GM12864 (cell line): ENCODE measurements at places on chromosomes 5 and 9.

GRCh38 chr5:137040641-137041340, 458.3 kb downstream of the SPOCK1 start:
- DNase-seq: no peak

DNA sequence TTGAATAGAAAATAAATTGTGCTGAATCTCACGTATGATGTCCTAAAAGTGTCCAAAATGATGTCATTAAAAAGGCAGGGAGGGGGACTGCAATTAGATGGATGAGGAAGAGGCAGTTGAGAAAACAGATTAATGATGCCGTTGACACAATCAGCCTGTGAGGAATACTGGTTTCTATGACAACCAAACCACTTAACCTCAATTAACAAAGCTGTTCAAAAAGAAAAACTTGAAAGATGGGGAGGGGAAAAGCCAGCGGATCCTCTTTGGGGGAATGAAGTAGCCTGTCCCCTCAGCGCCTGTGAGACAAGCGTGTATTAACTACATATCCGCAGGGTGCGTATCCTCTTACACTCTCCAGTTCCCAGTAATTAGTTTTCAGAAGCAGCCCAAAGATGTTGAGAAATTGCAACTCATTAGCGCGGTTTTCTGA, 160.7 kb downstream of the TTC39B start:
- no peak for DNase-seq

DNA sequence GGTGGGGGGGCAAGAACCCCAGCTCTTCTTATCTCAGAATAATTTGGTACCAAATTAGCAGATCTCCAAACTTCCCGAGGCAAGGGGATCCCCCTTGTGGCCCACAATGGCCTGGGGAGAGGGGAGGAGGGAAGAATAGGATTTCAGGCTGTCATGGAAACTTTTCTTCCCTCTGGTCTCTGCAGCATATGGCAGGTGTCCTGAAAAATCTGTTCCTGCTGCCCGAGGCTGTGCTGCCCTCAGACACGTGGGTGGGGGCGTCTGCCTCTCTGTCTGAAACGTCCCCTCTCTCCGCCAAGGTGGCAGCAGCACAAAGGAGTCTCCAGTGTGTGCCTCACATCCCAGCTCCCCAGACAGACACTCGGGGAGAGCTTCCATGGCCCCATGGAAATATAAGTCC, 34.0 kb downstream of the CCNJL start:
- no peak for DNase-seq

DNA sequence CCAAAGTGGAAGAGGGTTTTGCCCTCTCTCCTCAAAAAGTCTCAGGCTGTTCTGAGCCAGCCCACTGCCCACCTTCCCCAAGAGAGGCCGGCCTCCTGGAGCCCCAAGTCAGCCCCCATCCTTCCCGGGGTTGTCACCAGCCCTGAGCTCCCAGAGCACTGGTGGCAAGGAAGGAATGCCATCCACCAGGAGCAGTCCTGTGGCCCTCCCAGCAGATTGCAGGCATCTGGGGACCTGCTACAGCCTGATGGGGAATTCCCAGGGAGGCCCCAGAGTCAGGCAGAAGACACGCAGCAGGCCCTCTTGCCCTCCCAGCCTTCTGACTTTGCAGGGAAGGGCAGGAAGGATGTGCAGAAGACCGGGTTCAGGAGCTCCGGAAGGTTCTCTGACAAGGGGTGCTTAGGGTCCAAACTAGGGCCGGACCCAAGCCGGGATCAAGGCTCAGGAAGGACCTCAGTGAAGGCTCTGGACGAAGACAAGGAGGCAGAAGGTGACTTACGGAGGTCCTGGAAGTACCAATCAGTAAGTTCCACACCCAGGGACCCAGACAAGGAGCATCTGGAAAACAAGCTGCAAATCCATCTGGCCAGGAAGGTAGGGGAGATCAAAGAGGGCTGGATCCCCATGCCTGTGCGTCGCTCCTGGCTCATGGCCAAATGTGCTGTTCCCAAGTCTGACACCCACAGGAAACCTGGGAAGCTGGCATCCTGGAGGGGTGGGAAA, 3.7 kb downstream of the SPATA31E1 start:
- no peak for DNase-seq

GRCh38 chr5:179128976-179129375, 68.8 kb downstream of the ZNF354C start:
- no peak for DNase-seq

DNA sequence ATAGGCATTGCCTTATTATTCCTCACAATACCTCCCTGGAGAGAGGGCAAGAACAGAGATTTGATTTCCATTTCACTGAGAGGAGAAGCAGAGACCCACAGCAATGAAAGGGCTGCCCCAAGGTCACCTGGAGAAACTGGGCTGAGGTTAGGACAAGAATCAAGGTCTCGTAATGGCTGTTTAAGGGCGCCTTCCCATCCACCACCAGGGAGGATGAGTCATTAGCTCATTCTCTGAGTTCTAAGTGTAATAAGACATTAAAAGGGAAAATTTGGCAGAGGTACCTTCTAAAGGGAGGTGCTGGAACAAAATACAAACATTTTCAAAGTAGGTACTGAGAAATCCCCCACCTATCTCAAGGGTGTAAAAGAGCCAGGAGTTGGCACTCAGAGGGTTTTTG, 52.6 kb upstream of the TCERG1 start:
- DNase-seq: no peak

GRCh38 chr9:129394061-129394885, 216.2 kb upstream of the IER5L start:
- DNase-seq: no peak

GRCh38 chr9:479971-480350, 265.3 kb downstream of the DOCK8 start:
- no peak for DNase-seq

GRCh38 chr5:57411982-57412381, 70.6 kb downstream of the ACTBL2 start:
- no peak for DNase-seq

- DNase-seq: no peak
Observed at GRCh38 chr5:175753536-175754402, 95.9 kb downstream of the HRH2 start.

DNA sequence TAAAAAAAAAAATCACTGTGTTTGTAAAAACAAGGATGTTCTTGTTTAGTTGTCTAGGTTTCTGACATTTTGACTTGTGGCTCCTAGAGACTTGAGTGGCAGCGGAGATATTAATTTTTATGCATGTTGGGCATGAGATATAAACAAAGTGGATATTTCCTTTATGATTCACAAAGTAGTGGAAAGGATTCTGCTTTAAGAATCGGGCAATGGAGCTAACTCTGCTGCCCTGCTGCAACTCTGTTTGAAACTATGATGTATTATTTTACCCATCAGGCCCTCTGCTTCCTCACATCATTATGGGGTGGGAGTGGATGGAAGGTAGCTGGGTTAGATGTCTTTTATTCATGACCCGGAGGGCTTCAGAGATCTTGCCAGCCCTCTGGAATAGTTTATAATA, 94.1 kb upstream of the CD180 start:
- no peak for DNase-seq

- DNase-seq: no peak
Observed at GRCh38 chr5:68181039-68181599, 34.4 kb upstream of the PIK3R1 start.

- DNase-seq: no peak
Observed at GRCh38 chr5:56432321-56432720, 199.2 kb upstream of the ANKRD55 start.

- no peak for DNase-seq
Observed at GRCh38 chr5:42648036-42648435, 108.6 kb upstream of the CCDC152 start.

- DNase-seq: no peak
Observed at GRCh38 chr5:77282337-77283027, 72.0 kb downstream of the PDE8B start.

DNA sequence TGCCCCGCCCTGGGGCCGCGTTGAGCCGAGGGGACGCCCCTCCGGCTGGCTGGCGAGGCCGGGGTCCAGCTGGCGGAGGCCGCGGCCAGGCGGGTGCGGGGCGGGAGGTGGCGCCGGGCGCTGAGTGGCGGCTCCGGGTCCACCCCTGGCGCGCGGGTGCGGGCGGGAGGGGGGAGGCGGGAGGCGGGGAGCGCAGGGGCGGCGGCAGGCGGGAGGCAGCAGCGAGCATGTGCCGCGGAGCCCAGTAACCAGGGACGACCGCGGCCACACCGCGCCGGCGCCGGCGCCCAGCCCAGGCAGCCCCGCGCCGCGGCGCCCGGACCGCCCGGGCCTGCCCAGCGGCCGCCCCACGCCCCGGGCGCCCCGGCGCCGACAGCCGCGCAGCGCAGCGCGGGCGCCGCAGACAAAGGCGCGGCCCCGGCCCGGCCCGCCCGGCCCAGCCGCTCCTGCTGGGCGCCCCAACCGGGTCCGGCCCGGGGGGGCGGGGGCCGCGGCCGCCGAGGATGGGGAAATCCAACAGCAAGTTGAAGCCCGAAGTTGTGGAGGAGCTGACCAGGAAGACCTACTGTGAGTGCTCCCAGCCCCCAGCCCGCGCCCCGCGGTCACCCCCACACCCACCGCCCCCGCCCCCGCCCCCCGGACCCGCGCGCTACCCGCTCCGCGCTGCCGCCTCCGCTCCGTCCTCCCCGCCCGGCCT, at the start of gene NCS1:
NCS1 (plus strand) TSS at position 244 of the 697 bp plus-strand sequence; CDS start at position 504, 260 bp downstream.
- no peak for DNase-seq

DNA sequence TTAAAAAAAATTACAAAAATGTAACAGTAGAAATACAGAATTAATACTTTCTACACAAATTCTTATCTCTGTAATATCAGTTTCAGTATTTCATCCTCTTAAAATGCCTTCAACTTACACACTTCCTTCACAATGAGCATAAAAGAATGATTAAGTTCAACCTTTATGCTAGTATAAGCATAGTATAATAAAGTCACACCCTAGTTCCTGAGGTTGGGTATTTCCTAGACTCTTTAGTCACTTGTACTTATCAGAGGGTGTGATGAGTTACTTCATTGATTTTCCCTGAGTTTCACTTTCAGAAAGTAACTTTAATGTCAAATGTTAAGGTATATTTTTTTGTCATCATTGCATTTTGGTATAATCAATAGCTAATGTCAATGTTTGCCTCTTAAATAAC, 302.4 kb downstream of the PDE4D start:
- no peak for DNase-seq

- DNase-seq: no peak
Observed at GRCh38 chr9:126401107-126401506, 74.5 kb downstream of the MVB12B start.

GRCh38 chr5:180352116-180353047, 754 bp downstream of the GFPT2 start:
- DNase-seq: no peak
